ENCODE measurements at places on chromosomes 5 and 9.

DNA sequence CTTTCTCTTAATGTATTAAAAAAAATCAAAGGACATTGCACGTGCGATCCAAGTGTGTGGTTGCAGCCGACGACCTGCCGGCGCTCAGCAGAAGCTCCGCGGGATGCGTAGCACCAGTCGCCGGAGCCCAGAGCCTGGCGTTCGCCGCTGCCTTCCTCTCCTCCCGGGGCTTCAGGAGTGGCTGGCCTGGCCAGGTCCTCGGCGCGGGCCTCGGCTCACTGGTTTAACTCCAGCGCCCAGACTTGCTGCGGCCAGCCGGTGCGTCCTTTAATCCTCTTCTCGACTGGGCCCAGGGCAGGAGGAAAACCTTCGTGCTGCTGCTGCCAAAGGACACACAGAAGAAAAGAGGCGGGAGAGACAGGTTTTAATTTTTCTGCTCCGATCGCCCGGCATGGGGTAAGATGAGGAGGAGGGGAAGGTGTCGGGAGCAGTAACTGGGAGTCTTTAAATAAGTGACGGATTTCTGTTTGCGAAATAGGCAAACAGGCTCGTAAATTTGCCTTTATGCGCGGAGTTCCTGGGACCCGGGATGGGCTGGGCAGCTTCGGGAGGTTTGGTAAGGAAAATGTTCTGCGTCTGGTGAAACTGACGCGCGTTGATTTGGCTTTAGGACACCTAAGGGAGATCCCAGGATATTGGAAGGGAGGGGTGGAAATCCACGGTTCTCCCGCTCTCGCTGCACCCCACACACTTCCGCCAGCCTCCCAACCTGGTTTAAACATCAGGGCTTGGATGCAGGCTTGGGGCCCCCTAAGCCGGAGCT lies 2.3 kb downstream of the HAND1 start:
- no peak for DNase-seq
- H3K4me3 ChIP-seq, result no peak overlapping the region
- no peak overlapping the region for H3K27ac ChIP-seq
- peaks cover 79% of the 10 kb centered on the region for H3K4me1 ChIP-seq
- H3K27me3 ChIP-seq, result peaks cover 28% of the 10 kb centered on the region
- H3K36me3 ChIP-seq, result no peaks in the 10 kb centered on the region

DNA sequence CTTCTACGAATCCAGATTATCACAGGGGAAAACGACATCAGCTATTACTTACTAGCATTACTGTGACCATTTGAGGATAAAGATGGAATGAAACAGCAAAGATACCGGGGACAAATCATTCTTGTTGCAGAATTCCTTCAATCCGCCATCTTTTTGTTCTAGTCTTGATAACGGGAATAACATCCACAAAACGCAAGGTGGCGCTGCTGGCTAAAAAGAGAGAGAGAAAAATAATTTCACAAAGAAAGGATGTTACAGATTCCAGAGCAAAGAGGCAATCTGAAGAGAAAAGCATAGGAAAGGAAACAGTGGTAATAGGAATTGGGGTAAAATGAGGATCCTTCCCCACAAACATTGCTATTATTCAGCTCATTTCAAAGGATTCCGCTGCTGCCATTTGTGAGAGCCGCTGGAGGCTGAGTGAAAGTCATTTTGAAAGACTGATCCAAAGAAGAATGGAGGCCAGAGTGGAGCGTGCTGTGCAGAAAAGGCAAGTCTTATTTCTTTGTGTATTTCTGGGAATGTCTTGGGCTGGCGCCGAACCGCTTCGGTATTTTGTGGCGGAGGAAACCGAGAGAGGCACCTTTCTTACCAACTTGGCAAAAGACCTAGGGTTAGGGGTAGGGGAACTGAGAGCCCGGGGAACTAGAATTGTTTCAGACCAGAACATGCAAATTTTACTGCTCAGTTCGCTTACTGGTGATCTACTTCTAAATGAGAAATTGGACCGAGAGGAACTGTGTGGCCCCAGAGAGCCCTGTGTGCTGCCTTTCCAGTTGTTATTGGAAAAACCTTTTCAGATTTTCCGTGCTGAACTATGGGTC lies at the start of gene PCDHB7:
TSS of gene PCDHB7 (plus strand) at position 264 of the 824 bp plus-strand sequence. CDS start at position 456, 192 bp downstream.
- H3K27ac ChIP-seq, result no peak within 1 kb of the TSS
- H3K4me3 ChIP-seq, result peak within 1 kb of the TSS; percentile 4
- H3K4me1 ChIP-seq, result no peaks in the 10 kb centered on the region
- no peak for DNase-seq

DNA sequence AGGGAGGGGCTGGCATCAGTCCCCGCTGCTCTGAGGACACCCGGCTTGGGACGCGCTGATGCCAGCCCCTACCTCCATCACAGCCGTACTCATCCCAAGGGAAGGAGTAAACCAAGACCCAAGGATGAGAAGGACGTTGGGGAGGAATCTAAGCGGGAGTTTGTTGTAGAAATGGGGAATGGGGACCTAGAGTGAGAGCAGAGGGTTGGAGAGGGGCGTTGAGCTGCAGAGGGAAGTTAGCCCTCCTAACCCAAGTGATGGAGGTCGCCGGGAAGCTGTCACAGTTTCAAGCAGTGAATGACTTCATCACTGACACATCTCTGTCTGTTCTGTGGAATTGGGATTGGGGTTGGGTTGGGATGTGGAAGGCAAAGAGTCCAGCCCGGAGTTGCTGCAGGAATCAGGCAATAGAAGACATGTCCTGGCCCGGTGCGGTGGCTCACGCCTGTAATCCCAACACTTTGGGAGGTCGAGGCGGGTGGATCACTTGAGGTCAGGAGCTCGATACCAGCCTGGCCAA lies 759 bp upstream of the SUSD1 start:
- peaks cover 19% of the 10 kb centered on the region for H3K4me1 ChIP-seq
- H3K27ac ChIP-seq, result no peak overlapping the region
- H3K27me3 ChIP-seq, result no peaks in the 10 kb centered on the region
- no peak for DNase-seq
- peak overlapping the region; percentile 81 for H3K4me3 ChIP-seq
- H3K36me3 ChIP-seq, result no peaks in the 10 kb centered on the region

DNA sequence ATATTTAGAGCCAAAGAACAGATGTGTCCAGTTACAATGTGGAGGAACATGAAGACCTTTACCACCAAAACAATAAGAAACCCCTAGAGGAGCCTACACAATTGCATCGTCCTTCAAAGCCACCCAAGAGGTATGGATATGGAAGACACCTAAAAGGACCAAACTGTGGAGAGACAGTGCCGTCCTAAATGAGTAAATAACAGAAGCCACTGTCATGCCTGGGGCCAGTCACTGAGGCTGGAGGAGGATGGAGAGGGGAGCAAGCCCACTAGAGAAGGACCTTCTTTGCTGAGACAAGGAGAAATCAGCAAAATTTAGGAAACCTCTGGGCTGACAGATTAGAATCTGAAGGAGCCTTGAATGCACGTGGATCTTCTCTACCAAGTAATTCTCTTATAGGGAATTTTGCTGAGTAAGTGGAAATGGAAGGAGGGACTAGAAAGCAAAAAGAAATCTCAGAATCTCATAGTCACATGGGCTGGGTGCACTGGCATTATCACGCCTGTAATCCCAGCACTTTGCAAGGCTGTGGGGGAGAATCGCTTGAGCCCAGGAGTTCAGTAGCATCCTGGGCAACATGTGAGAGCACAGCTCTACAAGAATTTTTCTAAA lies 27.6 kb downstream of the PLEKHG4B start:
- peak; percentile 87 for DNase-seq
- H3K27ac ChIP-seq, result no peak overlapping the region
- H3K4me1 ChIP-seq, result no peaks in the 10 kb centered on the region
- H3K4me3 ChIP-seq, result no peak overlapping the region
- H3K36me3 ChIP-seq, result no peaks in the 10 kb centered on the region

- no peak for DNase-seq
- no peaks in the 10 kb centered on the region for H3K27me3 ChIP-seq
- H3K27ac ChIP-seq, result no peak overlapping the region
- H3K4me1 ChIP-seq, result no peaks in the 10 kb centered on the region
Observed at GRCh38 chr5:68315679-68316271, 100.2 kb downstream of the PIK3R1 start.

GRCh38 chr5:20590356-20590755 lies 602.4 kb upstream of the CDH18 start:
- H3K27ac ChIP-seq, result no peak overlapping the region
- no peaks in the 10 kb centered on the region for H3K27me3 ChIP-seq
- no peaks in the 10 kb centered on the region for H3K36me3 ChIP-seq
- H3K4me1 ChIP-seq, result no peaks in the 10 kb centered on the region
- H3K4me3 ChIP-seq, result no peak overlapping the region

GRCh38 chr5:142145106-142145900 lies 36.7 kb downstream of the NDFIP1 start:
- no peaks in the 10 kb centered on the region for H3K4me1 ChIP-seq
- H3K27ac ChIP-seq, result no peak overlapping the region
- DNase-seq, result no peak
- H3K4me3 ChIP-seq, result no peak overlapping the region
- H3K27me3 ChIP-seq, result no peaks in the 10 kb centered on the region

DNA sequence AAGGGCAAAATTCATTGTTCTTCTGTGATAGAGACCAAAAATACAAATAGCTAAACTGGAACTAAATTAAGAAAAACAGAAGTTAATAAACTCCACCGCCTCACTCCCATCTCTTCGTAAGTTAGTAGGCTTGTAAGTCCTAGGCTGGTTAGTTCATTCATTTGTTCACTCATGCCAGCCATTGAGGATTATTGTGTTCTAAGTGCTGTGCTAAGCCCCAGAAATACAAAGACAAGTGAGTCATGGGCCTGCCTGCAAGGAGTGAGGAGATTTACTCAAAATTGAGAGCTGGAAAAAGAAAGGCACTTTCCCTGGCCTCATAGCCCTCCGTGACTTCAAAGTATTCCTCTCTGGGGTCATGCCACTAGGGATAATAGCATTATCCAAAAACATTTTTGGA lies 8.5 kb downstream of the DOCK8 start:
- H3K4me3 ChIP-seq, result no peak overlapping the region
- no peaks in the 10 kb centered on the region for H3K36me3 ChIP-seq
- H3K27me3 ChIP-seq, result no peaks in the 10 kb centered on the region
- no peak for DNase-seq

All from esophagus muscularis mucosa (tissue), 4 donors.